ENCODE measurements at places on chromosomes 7 and 10.
A peak's percentile ranks its signal among the peaks of the same experiment; 100 is the strongest.

DNA sequence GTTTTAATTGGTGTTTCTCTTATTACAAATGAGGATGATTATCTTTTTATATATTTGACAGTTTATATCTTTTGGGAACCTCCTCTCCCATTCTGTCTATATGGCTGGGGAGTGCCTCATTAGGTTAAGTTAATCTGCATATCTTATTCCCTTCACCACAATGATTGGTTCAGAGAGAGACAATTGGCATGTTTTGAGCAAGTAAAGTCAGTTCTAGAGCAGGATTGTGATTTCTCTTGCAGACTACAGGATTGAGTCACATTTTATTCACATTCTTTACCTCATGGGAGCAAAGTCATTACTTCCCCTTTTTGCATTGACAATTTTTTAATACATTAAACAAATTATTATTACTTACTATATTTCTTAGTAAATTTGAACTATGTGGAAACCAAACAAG is 345.6 kb downstream of the MDFIC start:
- no peak for DNase-seq

DNA sequence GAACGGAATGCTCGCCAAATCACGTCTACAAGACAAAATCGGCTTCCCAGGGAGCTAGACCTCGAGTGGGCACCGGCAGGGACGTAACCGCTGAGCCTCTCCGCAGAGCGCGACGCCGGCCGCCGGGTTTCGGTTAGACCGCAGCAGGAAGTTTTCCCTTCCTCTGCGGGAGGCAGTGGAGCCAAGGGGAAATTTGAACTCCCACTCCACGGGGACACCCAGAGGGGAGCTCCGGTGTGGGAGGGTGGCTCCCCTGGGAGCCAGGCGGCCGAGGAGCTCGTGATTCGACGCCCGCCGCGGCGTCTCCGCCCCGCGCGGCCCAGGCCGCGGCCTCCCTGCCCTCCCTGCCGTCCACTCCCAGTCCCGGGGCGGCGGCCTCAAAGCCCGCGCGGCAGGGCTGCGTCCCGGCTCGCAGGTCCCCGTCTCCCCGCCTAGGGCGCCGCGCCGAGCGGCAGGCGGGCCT is 426 bp downstream of the SYPL1 start:
- DNase-seq = peak; percentile 52

- no peak for DNase-seq
Measured at GRCh38 chr7:142338633-142339501, 81.0 kb upstream of the PRSS58 start.

DNA sequence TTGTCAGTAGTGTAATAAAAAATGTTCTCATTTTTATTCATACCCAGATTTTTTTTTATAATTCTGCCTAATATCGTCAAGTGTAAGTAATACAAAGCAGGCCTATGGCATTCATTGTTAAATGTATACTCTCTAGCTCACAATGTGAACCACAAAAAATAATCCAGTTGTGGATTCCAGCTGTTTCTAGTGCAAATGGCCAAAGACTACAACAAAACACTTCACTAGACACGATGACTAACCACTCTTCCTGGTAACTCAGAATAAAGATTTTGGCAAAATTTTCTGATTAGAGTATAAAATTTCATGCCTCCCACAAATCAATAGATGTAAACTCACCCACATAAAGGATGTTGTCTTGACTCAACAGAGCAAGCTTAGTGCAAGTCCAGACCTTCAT is 396.6 kb downstream of the DGKB start:
- no peak for DNase-seq

- no peak for DNase-seq
Measured at GRCh38 chr10:69348816-69349541, 67.7 kb downstream of the TACR2 start.

DNA sequence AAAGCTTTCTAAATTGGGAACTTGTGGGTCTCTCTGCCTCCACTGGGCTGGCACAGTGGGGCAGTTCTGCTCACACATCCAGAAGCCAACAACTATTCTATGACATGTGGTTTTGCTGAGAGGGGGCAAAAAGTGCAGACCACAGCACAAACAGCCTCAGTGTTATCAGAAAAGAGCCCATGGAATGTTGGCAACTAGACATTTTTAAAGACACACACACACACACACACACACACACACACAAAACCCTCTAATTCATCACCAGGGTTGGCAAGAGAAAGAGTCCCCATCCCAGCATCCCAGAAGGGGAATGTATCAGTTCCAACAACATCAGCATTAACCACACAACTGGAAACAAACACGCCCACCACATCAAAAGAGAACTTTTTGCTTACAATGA is 117.1 kb downstream of the FGFR2 start:
- DNase-seq = no peak

- no peak for DNase-seq
Measured at GRCh38 chr7:33814400-33814799, 90.9 kb upstream of the BMPER start.

- no peak for DNase-seq
Measured at GRCh38 chr7:18278316-18278715, 217.2 kb upstream of the HDAC9 start.

DNA sequence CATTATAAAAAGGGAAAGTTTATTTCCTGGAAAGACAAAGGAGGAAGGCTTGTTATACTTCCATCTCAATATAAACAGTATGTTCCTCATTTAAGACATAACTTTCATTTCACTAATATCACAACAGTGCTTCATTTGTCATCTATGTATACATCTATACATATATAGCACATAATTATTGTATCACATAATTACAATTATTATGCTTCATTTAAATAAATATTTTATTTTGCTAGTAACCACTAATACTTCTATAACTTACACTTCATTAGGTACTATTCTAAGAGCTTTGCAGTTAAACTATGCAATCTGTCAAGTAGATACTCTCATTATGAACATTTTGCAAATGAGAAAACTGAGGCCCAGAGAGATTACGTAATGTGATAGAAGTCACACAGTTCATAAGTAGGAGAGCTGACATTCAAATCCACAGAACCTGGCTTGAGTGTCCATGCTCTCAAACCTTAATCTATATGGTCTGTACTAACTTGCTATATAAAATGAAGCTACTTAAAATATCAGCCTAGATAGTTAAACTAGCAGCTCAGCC is 86.5 kb downstream of the PPP1R3A start:
- DNase-seq = no peak

DNA sequence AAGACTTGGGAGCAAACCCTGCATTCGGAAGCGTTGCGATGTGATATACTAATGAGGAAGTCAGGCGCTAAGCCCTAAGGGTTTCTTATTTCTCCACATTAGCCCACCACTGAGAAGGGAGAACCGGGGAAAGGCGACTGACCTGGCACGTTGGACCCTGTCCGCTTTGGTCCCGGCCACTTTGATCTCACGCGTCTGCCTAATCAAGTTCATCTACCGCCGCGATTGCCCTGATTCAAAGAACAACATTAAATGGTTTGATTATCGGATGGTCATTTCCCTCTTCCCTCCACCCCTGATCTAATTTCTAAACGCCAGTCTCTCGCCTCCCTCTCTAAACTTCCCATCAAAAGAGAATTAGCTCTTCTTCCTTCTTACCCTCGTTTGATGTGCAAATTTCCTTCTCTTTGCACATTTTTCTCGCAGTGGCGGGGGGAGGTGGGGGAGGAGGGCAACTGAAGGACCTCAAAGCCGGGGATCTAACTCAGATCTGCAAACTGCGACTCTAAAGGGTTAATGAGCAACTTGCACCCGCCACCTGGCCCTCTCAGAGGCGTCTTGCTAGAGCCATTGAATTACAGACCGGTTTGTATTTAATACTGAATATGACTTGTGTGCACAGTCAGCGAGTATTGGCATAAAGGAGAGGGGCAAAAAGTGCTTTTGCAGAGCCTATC is 687 bp upstream of the DKK1 start:
- no peak for DNase-seq

GRCh38 chr7:140867467-140868462 is 57.0 kb downstream of the BRAF start:
- no peak for DNase-seq

DNA sequence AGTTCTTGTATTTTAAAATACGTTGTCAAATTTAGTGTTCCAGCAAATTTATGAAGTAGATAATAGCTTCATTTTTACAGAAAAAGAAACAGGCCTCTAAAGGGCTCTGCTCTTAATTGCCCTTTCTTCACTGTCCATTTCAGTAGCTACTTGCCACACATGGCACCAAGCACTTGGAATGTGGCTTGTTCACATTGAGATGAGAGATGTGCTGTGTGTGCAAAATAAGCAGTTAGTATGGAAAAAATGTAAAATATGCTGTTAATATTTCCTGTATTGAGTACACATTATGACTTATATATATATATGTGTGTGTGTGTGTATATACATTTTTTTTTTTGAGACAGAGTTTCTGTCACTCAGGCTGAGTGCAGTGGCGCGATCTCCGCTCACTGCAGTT is 19.5 kb downstream of the RBM33 start:
- no peak for DNase-seq

DNA sequence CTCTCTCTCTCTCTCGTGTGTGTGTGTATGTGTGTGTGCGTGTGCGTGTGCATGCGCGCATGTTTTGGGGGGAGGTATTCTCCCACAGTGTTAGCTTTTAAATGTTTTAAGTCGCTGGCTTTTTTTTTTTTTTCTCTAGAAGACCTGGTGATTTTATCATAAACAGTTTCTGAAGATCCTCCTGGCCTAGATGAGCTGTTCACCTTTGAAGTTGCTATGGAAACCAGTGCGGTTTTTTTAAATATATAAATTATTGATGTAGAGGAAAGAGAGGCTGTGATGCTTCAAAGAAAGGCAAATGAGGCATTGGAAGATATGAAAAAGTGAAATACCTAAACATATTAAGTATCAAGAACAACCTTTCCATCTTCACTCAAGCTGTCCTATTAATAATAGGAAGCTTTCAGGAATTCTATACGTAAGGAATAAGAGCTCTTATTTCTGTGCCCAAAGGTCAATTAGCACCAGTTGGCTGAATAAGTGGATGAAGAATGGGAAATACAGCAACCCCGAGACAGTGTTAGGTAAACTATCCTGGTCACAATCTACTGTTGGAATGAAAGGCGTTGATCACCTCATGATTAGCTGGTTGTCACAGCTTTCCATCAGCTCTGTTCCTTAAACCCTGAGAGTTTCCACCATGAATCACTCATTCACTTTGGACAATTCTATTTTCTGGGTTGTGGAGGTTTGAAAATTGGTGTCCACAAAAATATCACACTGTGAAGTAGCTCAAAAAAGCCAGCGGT is 66.5 kb upstream of the SLC35G1 start:
- no peak for DNase-seq

DNA sequence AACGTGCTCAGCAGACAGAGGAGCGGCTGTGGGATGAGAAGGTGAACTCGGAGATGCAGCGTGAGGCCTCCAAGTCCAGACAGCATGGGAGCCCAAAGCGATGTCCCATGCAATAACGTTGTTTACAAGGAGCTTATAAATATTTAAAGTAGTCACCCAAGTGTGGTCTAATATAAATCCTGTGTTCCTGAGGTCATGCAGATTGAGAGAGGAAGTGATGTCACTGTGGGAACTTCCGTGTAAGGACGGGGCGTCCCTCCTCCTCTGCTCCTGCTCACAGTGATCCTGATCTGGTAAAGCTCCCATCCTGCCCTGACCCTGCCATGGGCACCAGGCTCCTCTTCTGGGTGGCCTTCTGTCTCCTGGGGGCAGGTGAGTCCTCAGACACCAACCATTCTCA is 94.7 kb upstream of the PRSS58 start:
- peak; percentile 59 for DNase-seq

DNA sequence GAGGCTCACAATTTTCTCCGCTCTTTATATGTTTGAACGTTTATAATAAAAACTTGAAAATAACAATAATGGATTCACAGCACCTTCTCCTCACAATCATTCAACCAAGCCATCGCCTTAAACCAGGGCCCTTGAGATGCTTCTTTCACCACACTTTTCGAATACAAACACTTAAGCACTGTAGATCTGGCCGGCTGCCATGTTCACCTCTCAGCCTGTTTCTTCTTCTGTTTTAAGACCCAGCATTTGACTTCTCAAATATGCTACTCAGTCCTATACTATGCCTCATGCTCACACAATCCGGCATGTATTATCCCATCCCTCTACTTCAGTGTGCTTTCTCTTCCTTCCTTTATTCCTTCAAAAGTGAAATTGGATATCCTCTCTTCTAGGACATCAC is 280.6 kb downstream of the TFEC start:
- no peak for DNase-seq

DNA sequence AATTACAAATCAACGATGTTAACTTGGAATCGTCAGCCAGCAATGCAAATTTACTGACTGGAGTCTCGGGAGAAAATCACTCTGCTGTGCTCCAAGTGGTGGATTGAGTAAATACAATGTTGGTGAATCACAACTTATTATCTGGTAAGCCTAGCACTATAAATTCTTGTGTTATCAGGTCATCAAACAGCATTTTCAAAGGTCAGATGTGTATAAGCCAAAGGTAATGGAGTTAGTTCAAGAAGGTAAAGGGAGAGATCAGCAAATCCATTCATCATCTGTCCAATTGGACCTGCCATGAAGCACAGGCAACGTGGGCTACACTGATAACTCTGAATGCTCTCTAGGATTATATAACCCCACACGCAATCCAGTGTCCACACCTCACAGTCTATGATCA is 13.9 kb downstream of the CUBN start:
- DNase-seq = no peak

DNA sequence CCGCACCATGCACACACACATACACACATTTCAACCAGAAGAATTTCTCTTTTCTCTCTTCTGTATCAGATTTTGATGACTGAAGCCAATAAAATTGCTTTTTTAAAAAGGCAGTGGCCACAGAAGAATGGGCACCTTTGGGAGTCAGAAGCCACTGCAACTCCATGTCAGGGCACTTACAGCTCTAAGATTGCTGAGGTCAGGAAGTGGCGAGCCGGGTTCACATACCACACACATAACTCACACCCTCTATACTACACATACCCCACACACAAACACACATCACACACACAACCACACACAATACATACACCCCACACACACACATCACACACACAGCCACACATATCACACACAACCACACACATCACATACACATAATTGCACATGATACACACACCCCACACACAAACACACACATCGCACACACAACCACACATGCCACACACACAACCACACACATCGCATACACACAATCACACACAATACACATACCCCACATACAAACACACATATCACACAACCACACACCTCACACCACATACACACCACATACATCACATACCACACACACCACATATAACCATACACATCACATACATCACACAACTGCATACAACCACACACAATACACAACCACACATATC is 31.2 kb downstream of the GPRIN2 start:
- no peak for DNase-seq

DNA sequence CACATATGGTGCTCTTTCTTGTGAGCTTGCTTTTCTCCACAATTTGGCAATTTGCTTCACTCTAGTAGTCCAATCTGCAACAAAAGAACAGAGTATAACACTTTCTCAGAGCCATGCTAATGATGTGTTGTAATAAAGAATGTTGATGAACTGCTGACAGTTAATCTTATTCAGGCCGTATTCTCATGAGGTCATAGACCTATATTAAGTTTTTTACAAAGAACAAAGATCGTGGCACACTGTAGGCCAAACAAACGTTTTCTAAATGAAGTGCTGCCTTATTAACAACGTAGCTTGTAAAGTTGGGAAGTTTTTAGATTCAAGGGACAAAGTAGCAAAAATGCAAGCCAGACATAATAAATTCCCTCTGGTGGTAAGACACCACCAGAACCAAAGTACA is 160.1 kb downstream of the GALNT11 start:
- DNase-seq = no peak

Data from CD4-positive, CD25-positive, alpha-beta regulatory T cell (primary cell).